ENCODE measurements at places on chromosomes 6 and 20.

- peak; percentile 81 for DNase-seq
Measured at GRCh38 chr20:53828088-53828681, 234.5 kb upstream of the ZNF217 start.

GRCh38 chr6:56793938-56794337 is 151.2 kb upstream of the DST start:
- DNase-seq = no peak

- DNase-seq = peak; percentile 23
Measured at GRCh38 chr6:147287869-147288271, 83.7 kb downstream of the STXBP5 start.

DNA sequence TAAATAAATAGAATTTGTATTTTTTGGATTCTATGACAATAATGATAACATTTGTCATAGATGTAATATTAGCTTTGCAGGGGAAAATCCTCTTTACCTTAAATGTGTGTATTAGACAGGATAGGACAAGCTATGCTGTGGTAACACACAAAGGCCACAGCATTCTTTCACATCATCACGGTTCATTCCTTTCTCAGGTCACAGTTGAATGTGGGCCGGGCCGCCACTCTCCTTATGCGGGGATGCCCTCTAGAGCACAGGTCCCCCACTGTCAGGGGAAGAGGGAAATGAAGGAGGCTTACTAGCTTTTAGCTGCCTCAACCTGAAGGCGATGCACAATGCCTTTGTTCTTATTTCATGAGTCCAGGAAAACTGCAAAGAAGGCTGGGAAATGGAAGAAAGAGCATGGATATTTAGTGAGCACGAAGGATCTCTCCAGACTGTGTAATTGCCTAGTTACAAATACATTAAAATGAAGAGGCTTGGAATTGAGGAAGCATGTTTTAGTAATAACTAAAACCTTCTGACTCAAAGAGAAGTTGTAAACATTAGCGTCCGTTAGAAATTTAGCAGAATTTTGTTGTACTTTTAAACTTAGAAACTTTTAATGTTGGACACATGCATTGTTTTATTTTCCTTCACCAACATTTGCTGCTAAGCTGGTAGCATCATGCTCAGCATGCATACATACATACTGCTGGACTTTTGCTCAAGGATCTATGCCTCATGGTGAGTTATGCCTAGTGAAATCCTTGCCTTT is 248.9 kb upstream of the FOXQ1 start:
- no peak for DNase-seq

GRCh38 chr20:8116067-8116811 is 15.8 kb upstream of the PLCB1 start:
- no peak for DNase-seq
